NCI-H2029 (cell line): ENCODE measurements at places on chromosomes 7 and 10.

DNA sequence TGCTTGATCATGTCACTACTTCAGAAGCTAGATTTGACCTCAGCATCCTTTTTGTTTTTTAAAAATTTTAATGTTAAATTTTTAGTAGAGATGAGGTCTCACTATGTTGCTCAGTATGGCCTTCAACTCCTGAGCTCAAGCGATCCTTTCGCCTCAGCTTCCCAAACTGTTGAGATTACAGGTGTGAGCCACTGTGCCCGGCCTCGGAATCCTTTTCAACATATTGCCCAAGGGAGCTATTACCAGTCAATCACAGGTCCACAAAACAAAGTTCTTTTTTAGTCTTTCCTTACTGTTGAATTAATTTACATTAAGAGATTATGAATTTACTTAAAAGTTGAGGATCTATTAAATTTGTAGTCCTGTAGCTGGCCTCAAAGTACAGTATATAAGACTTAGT, 37.7 kb downstream of the CCSER2 start:
- DNase-seq, result no peak

- no peak for DNase-seq
These were observed 82.9 kb upstream of the DDC start for GRCh38 chr7:50648076-50648475.

GRCh38 chr7:45651540-45651939, 77.4 kb downstream of the ADCY1 start:
- DNase-seq, result no peak

GRCh38 chr10:95451568-95452524, 109.3 kb downstream of the SORBS1 start:
- no peak for DNase-seq

- DNase-seq, result no peak
These were observed 137.2 kb upstream of the PCBD1 start for GRCh38 chr10:71025535-71025934.

- DNase-seq, result no peak
These were observed 20.9 kb upstream of the CYP3A43 start for GRCh38 chr7:99806839-99807478.
